ENCODE measurements at places on chromosomes 12 and 14. TPM values are rescaled to one million over a fixed set of nuclear protein-coding genes. Genes with fewer than 3 reads are reported as not detected.

DNA sequence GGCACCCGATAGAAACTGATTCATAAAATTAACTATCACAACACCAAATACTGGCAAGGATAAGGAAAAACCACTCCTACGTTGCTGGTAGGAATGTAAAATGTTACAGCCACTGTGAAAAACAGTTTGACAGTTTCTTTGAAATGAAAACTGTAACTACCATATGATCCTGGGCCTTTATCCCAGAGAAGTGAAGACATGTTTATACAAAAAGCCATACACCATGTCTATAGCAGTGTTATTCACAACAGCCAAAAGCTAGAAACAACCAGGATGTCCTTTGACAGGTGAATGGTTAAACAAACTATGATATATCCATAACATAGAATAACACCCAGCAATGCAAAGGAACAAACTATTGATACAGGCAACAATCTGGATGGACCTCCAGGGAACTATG is 3.7 kb upstream of the C14orf132 start:
- H3K27me3 ChIP-seq = peaks cover 13% of the 10 kb centered on the region
- H3K36me3 ChIP-seq = no peaks in the 10 kb centered on the region
- no peak overlapping the region for H3K27ac ChIP-seq
- no peak for DNase-seq
- peaks cover 3% of the 10 kb centered on the region for H3K4me1 ChIP-seq

DNA sequence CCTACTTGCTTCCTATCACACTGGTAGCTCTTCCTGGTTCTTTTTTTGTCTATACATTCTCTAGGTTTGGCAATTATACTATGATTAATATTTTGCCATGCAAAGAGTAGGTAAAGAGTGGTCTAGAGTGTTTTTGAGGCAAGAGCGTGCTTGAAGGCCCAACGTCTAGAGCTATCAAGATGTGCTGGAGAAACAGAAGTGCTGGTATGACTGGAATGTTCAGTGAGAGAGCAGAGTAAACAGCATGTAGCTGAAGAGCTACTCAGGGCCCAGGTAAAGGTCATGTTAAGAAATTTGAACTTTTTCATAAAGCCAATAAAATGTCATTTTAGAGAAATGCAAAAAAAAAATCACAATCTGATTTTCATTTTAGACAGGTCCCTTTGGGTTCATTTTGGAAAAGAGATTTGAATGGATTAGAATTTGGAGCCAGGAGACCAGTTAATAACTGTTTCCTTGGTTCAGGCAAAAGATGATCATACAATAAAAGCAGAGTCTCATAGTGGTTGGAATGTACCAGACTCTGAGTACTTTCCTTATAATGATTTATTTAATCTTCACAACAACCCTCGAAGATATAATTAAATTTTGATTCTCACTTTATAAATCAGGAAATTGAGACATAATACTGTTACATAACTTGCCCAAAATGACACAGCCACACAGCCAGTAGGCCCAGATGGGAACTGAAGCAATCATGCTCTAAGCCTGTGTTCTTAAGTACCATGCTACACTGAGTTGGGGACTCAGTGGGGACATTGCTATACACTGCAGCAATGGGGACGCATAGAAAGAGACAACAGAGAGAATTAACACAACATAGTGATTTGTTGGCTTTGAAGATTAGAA is 350.1 kb downstream of the NELL2 start:
- H3K36me3 ChIP-seq = 0 out of 2 replicates have a peak, but pooled peaks cover 2% of the 10 kb centered on the region
- H3K4me1 ChIP-seq = no peaks in the 10 kb centered on the region
- no peaks in the 10 kb centered on the region for H3K27me3 ChIP-seq
- no peak for DNase-seq
- H3K27ac ChIP-seq = no peak overlapping the region

GRCh38 chr14:24918822-24919221 is 131.1 kb downstream of the STXBP6 start:
- peaks cover 2% of the 10 kb centered on the region for H3K4me1 ChIP-seq
- no peak for DNase-seq
- H3K4me3 ChIP-seq = no peak overlapping the region
- H3K27ac ChIP-seq = no peak overlapping the region

GRCh38 chr12:98645572-98646067 is 530 bp downstream of the APAF1 start:
- peaks cover 19% of the 10 kb centered on the region for H3K36me3 ChIP-seq
- no peaks in the 10 kb centered on the region for H3K27me3 ChIP-seq
- H3K4me1 ChIP-seq = no peaks in the 10 kb centered on the region

GRCh38 chr12:118144499-118144898 is 8.6 kb downstream of the PEBP1 start:
- no peaks in the 10 kb centered on the region for H3K4me1 ChIP-seq
- H3K27ac ChIP-seq = no peak overlapping the region
- no peaks in the 10 kb centered on the region for H3K27me3 ChIP-seq
- no peak overlapping the region for H3K4me3 ChIP-seq
- no peak for DNase-seq
- peaks cover 56% of the 10 kb centered on the region for H3K36me3 ChIP-seq

The KRT83 gene
- not detected for total RNA-seq

DNA sequence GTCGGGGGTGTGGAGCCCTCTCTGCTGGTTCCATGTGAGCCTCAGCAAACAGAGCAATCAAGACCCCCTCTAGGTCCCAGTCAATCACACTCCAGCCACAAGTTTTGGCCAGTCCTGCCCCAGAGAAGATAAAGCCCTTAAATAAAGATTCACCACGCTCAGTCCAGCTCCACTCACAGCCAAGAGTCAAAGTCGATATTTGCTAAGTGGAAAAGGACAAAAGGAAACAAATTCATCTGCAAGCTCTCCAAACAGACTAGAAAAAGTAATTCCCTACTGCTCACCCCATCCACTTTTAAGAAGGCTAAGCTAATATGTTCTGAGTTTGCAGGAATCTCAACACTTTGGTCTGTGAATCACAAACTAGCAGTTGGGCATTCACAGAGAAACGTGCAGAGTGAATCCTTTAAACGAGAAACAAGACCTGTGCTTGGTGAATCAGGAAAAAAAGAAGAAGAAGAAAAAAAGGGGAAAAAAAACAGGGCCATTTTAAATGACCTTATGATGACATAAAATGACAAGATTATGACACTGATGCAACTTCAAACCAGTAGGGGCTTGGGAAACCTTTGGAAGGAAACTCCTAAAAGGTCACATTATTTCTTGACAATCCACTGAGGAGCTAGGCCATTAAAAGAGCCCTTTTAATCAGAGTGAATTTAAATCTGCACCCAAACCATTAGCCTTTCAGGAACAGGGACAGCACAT is 41.8 kb upstream of the FOXN3 start:
- peaks cover 15% of the 10 kb centered on the region for H3K4me1 ChIP-seq
- H3K27ac ChIP-seq = no peak overlapping the region
- H3K27me3 ChIP-seq = no peaks in the 10 kb centered on the region
- no peak overlapping the region for H3K4me3 ChIP-seq
- DNase-seq = no peak

The GZMB gene
- total RNA-seq = not detected

DNA sequence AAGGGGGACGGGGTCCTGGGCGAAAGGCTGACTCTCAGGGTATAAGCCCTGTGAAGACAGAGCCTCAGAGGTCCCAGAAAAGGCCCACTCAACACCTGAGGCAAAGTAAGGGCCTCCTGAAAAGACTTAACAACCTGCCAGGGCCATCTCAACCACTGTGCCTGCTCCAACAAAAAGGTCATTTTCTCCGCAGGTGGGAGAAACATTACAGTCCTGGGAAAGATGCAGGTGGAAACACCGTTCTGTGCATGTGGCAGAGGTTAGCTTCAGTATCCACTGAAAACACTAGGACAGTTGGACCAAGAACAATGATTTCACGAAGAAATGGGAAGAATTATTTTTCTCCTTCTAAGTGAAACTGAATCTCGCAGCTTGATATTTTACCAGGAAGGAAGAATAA is 50.9 kb downstream of the CCDC88C start:
- no peaks in the 10 kb centered on the region for H3K27me3 ChIP-seq
- no peaks in the 10 kb centered on the region for H3K36me3 ChIP-seq
- no peak overlapping the region for H3K27ac ChIP-seq

DNA sequence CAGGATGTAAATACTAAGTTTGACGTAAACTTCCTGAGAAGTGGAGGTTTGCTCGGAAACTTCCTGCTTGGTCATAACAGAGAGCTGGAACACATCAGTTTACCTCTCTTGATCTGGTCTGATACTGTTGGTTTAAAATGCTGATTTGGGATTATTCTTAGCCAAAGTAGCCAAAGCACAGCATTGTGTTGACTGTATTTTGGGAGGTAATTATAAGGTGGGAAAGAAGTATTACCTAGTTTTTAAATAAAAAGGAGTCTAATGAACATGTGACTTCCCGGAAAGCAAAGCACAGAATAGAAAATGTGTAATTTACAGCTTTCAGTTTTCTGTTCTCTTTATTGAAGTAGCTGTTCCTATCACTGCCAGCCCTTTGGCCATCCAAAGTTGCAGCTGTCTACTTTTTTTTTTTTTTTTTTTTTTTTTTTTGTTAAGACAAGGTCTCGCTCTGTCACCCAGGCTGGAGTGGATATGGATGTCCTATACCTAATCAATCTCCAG is 52.2 kb upstream of the SRP54 start:
- DNase-seq = no peak
- no peaks in the 10 kb centered on the region for H3K36me3 ChIP-seq
- H3K27me3 ChIP-seq = no peaks in the 10 kb centered on the region
- H3K4me3 ChIP-seq = no peak overlapping the region

DNA sequence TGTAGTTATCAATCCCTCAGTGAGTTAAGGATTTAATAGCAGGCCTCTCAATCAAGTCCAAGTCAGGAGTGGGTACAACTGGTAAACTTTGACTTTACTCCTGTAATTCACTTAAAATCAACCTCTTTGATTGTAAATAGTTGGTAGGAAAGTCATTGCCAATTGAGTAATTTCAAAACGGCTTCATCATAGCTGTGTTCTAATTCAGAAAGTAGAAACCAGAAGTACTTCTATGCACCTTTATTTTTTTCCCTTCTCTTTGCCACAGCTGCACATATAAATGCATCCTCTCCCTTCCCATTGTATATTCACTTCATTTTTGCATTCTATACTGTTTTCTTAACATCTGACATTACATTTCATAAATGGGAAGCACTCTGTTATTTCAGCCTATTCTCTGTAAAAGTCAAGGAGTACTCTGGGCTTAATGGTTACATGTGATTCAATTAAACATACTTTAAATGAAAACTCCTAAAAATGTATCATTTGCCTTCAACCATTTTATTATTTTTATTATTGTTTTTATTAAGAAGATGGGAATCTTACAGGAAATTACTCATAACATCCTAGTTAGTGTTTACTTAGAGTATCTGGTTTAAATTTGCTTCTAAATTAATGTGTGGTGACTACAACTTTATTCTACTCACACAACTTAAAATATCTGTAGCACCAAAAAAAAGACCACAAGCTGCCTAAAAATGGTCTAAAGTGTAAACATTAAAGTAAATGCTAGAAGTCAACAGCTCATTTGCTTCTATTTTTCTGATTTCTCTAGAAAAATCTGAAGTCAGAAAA is 171.2 kb downstream of the CEP128 start:
- DNase-seq = no peak
- no peak overlapping the region for H3K27ac ChIP-seq
- H3K27me3 ChIP-seq = no peaks in the 10 kb centered on the region
- H3K4me1 ChIP-seq = no peaks in the 10 kb centered on the region
- no peaks in the 10 kb centered on the region for H3K36me3 ChIP-seq

GRCh38 chr12:16225692-16226091 is 51.8 kb downstream of the SLC15A5 start:
- H3K4me1 ChIP-seq = no peaks in the 10 kb centered on the region
- H3K27ac ChIP-seq = no peak overlapping the region
- no peak for DNase-seq
- H3K27me3 ChIP-seq = no peaks in the 10 kb centered on the region
- H3K4me3 ChIP-seq = no peak overlapping the region
- H3K36me3 ChIP-seq = no peaks in the 10 kb centered on the region

The ERH gene
- 428 TPM for total RNA-seq

Data from H9 (cell line).